ENCODE measurements at places on chromosomes 3 and 15.
A peak's percentile ranks its signal among the peaks of the same experiment; 100 is the strongest.

GRCh38 chr3:71121429-71122167, 461.9 kb downstream of the FOXP1 start:
- DNase-seq: no peak

- no peak for DNase-seq
Measured at GRCh38 chr3:154095832-154096421, 25.3 kb upstream of the ARHGEF26 start.

- DNase-seq: peak; percentile 50
Measured at GRCh38 chr15:74725845-74726773, 781 bp upstream of the CYP1A1 start.

DNA sequence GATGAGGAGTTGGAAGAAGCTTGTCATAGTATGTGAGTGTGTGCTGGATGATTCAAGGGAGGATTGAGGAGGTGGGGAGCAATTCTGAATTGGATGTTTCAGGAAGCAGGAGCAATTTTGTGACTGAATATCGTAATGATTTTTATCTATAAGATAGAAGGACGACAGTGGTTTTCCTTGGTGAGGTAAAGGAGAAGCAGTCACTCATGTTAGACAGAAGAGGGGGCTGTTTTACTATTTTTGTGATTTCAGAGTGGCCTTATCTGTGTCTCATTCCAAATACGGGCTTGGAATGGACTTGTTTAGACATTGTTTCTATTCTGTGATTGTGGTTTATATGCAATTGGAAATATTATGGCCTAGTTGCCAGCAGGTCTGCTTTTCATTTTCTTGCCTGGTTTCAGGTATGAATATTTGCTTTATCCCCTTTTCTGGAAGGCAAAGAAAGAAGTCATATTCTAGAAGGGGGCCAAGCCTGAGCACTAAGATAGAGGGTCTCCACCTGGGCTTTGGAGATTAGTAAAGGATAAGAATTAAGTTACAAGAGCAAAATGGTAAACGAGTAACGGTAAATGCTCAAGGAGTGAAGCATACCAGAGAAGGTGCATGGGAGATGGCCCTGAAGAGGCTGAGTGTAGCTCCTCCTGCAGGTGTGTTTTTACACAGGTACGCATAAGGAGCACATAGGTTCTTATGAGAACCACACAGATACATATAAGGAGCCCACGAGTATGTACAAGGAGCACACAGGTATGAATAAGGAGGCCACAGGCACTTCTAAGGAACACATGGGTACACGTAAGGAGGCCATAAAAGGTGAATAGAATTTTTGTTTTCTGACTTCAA, 124.6 kb upstream of the KCNAB1 start:
- DNase-seq: no peak

- no peak for DNase-seq
Measured at GRCh38 chr3:186552408-186553031, 8.3 kb upstream of the CRYGS start.

DNA sequence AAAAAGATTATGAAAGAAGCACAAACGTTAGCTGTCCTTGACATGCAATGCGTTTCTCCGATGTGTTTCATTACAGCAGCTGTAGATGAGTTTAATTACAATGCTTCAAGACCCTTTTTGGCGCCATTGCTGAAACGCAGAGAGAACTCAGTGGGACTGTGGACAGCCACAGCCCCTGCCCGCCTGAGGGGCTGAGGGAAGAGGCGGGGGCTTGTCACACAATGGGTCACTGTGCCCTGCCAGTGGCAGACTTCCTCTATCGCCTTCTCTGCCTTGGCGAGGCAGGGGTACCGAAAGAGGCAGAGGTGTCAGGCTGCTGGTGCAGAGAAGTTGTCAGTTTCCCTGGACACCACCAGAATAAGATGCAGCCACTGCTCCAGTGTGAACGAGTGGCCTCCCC, 252.0 kb downstream of the NR2F2 start:
- DNase-seq: no peak

GRCh38 chr15:73972984-73973682, 19.0 kb downstream of the STOML1 start:
- DNase-seq: peak; percentile 74

DNA sequence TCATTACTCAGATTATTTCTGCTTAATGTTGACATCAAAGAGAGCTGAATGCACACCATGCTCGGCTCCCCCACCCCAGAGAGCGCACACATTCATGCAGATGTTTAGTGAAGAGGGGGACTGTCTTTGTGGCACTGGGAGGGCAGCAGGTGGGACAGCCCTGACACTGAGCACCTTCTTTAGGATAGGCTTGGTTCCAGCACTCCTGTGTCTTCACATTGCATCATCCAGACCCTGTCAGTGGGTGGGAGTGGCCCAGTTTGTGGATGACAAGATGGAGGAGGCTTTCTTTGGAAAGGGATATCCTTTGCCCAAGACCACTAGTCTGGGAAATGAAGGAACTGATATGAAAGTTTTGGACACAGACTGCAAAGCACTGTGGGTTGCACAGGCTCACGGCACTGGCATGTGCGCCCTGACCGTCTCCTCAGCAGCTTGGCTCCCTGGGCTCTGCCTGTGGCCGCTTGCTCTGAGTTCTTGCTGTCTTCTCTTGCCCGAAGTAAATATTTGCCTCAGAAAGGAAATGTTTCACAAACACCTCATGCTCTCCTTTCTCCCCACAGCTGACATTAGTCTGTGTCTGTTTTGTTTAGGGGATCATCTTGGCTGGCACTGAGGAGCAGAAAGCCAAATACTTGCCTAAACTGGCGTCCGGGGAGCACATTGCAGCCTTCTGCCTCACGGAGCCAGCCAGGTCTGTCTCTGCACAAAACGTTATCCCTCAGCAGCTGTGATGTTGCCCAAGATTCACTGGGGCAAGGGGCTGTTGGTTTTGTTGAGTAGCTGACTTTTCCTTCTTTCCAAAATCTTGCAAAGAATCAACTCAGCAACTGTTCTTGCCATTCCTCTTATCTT, 16.6 kb downstream of the ACAD9 start:
- no peak for DNase-seq

- no peak for DNase-seq
Measured at GRCh38 chr3:173465112-173465511, 67.6 kb downstream of the NLGN1 start.

DNA sequence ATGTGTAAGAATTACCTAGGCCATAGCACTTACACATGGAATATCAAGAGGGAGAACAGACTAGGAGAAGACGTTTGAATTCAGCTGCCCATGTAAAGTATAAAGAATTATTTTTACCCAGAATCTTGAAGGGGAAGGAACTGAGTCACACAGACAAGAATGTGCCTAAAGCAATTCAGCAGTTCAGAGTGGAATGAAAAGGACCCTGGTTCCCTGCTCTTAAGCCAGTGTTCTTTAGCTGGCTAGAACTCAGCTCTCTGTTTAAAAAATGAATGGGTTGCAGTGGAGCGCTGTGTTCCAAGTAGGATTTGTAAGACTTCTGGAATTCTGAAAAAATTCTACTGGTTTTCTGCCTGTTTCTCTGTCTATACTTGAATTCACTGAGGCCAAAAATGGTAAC, 440.2 kb downstream of the LPP start:
- no peak for DNase-seq

DNA sequence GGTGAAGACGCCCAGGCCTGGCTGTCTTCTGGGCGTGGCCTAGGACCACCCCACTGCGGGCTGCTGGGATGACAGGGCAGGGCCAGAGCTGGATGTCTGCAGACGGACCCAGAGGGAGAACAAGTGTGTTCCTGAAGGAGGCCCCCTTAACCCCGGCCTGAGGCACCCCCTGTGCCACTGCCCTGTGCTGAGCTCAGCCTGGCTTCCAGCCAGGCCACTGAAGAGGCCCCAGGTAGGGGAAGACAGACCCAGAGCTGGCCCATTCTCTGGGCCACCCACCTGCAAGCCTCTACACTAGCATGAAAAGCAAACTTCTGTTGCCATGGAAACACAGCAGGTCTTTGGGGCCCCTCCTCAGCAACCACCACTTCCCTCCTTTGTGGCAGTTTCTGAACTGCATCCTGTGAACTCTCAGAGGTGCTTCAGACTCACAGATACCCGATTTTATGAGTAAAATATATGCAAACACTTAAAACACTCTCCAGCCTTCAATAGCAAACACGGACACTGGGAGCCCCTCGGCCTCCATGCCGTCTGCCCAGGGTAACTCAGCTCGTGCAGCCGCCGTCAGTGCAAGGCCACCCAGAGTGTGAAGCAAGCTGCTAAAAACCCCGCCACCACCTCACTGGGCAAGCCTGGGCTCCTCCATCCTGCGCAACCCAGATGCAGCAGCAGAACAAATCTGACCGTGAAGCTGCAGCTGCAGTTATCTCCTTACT, 42.5 kb downstream of the CMTM6 start:
- peak; percentile 44 for DNase-seq

DNA sequence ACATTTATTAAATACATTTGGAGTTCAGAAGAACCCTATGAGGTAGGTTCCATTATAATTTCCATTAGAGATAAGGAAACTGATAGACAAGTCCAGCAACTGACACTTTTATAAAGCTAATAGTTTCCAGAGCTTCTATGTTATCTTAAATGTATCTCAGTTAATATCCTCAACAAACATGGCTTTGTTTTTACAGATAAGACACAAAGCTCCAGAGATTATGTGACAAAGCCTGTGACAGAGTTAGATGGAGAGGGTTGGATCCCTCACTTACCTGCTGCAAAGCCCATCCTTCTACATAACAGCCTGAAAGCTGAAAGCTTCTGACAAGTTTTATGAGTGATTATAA, 473 bp upstream of the COMMD2 start:
- DNase-seq: no peak

GRCh38 chr3:45841420-45841756, 531 bp downstream of the LZTFL1 start:
- DNase-seq: no peak

GRCh38 chr3:136818769-136819391, at the start of gene SLC35G2:
Gene SLC35G2, plus strand, starts transcription at chr3:136819126. Its CDS starts 35,335 bp downstream, at chr3:136854461.
- DNase-seq: peak; percentile 13

- no peak for DNase-seq
Measured at GRCh38 chr3:118968640-118969039, 66.0 kb downstream of the IGSF11 start.

DNA sequence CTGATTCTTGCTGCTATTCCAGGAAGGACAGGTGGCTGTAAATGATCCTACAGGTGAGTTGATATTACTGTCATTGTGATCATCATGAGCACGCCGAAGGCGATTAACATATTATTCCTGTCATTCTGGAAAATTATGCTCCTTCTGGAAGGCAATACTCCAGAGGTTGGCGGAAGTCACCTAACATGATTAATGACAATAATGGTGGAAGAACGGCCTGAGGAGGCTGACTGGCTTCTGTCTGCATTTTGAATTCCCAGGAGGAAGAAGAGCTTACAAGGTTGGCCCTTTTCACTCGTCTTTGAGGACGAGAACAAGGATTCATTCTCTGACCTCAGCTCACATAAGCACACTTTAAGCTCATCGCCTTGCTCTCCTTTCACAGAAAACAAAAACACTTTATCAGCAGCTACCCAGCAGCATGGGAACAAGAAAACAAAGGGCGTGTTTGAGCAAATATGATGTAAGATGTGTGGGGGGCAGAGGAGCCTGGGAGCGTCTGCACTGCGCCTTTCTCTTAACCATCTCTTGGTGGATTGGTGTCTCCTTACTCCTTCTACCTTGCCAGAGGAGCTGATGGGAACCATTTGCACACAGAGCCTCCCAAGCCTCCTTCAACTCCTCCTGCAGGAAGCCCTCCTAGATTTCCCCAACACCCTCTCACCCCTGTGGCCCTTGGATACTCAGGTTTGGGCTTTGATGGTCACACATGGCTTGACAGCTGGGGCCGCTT, 23.0 kb downstream of the ACSBG1 start:
- DNase-seq: no peak

GRCh38 chr3:108462899-108463298, 47.5 kb downstream of the MYH15 start:
- no peak for DNase-seq

GRCh38 chr15:39851500-39852092, 68.5 kb downstream of the GPR176 start:
- no peak for DNase-seq

GRCh38 chr15:43118829-43119228, 13.0 kb upstream of the UBR1 start:
- no peak for DNase-seq

DNA sequence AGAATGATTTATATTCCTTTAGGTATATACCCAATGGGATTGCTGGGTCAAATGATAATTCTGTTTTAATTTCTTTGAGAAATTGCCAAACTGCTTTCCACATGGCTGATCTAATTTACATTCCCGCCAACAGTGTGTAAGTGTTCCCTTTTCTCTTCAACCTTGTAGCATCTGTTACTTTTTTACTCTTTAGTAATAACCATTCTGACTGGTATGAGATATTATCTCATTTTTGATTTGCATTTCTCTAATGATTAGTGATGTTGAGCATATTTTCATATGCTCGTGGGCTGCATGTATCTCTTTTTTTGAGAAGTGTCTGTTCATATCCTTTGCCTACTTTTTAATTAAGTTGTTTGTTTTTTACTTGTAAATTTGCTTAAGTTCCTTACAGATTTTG, 1264.2 kb downstream of the OTOL1 start:
- DNase-seq: no peak

DNA sequence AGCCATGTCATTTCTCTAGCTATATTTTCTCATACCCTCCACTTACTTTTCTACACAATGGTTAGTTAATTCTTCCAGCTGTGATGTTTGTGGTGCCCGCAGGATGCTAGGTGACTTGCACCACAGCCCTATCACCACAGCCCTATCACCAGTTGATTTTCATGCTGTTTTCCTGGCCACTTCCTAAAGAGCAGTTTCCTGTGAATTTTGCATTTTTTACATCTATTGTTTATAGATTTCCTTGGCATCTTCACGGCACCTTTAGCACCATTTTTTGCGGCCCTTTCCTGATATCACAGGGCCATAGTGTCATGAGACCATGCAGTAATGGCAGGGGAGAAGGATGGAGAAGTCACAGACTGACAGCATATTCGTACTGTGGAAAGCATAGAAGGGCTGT, 132.9 kb upstream of the PRICKLE2 start:
- no peak for DNase-seq

- no peak for DNase-seq
Measured at GRCh38 chr15:30962659-30963058, 28.8 kb downstream of the MTMR10 start.

DNA sequence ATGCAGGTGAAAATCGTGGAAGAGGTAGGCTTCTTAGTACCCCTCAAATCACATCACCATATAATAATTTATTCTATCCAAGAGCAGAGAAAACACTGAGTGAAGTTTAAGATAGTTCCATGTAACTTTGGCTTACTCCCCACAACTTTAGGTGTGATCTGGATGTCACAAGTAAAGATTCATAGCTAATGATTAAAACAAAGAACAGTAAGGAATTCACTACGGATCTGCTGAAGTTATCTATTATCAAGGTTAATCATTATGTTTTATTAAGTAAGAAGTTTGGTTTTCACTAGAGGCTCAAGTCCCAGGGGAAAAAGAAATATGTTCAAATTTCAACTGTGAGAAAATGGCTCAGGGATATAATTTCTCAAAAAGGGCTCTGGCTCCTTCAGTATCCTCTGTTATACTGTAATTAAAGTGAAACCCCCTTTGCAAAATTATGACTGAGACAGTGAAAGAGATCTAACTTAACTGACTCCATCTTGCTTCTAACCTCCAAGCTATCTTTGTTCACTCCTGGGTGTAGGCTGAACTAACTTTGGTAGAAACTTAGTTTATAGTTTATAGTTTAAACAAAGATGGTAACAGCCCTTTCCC, 17.1 kb downstream of the CD80 start:
- no peak for DNase-seq

- DNase-seq: no peak
Measured at GRCh38 chr3:85572978-85573377, 614.2 kb downstream of the CADM2 start.
